ENCODE measurements at places on chromosomes 13 and 19.
A peak's percentile ranks its signal among the peaks of the same experiment; 100 is the strongest.

GRCh38 chr13:19695829-19696228, 62.4 kb downstream of the MPHOSPH8 start:
- no peak for DNase-seq

GRCh38 chr19:6352381-6353165, 8.8 kb upstream of the CLPP start:
- no peak for DNase-seq

- DNase-seq = no peak
Observed at GRCh38 chr13:90534617-90535370, 812.7 kb upstream of the MIR17HG start.

- DNase-seq = peak; percentile 10
Observed at GRCh38 chr19:29878973-29879654, 62.9 kb upstream of the URI1 start.

- no peak for DNase-seq
Observed at GRCh38 chr13:44806826-44807225, 182.4 kb downstream of the NUFIP1 start.

DNA sequence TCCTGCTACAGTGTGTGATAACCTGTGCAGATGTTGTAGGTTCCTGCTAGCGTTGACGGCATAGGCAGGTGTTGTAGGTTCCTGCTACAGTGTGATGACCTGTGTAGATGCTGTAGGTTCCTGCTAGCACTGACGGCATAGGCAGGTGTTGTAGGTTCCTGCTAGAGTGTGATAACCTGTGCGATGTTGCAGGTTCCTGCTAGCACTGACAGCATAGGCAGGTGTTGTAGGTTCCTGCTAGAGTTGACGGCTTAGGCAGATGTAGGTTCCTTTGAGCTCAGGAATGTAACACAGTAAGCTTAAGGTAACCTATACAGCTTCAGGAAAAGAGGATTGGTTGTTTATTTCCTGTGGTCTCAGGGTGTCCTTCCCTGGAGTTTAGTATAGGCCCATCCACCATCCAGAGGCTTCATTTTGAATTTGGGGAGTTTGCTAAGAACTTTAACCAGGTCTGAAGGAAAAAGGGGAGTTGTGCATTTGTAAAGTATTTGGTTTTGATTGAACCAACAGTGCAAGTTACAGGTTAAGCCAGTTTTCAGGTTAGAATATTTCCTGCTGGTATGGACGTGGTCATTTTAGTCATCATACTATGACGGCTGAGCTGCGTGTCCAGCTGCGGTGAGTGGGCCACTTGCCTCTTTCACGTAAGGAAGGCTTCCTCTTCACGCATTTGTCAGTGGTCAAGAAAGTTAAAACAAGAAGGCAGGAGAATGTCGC, 53.8 kb downstream of the ATP11A start:
- no peak for DNase-seq

DNA sequence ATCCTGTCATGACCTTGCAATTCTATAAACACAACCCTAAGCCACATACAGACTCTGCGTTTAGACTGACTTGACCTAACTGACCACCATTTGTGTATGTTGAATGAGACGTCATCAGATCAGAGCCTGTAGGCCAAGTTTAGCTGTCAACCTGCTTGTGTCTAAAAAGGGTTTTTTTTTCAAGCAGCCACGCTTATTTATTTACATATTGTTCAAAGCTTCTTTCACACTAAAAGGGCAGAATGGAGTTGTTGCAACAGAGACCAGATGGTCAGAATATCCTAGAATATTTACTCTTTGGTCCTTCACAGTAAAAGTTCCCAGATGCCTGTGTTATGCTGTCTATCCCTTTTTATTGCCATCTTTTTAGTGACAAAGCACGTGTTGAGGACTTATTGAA, 307.7 kb upstream of the SLC10A2 start:
- no peak for DNase-seq

- no peak for DNase-seq
Observed at GRCh38 chr19:55032170-55032800, 5.8 kb downstream of the GP6 start.

DNA sequence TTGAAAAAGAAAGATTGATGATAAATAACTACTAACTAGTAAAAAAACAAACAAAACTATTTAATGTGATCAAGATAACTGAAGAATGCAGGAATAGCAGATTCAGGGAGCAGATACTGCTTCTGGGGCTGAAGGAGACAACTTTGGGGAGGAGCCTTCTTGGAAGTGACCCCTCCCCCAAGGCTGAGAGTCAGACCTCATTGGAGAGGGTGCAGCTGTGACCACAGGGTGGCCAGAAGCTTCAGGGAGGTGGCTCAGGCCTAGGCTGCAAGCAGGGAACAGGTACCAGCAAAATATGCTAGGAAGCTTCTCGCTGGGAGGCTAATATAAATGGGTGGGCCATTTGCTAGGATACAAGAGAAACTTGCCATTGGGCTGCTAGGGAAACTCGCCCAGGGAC, 149.9 kb downstream of the MYO16 start:
- no peak for DNase-seq

GRCh38 chr19:7762719-7763293, at the start of gene CLEC4M:
Gene CLEC4M, plus strand, starts transcription at chr19:7763243. Its CDS starts 24 bp downstream, at chr19:7763267.
- no peak for DNase-seq

DNA sequence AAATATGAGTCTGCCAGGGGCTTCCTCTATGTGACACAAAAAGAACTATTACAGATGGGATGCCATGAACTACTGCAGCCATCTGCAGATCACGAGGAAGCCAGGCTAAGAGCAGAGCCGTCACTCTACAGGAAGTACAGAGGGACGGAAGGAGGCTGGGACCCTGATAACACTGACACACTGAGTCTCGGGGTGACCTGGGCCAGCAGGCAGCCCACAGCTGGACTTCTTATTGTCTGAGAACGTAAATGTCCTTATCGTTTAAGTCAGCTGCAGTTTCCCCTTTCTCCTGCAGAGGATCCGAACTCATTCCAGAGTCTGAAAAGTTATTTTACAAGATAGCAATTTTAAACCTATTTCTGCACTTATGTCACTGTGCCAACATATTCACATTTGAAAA, 20.7 kb downstream of the PARP4 start:
- DNase-seq = peak; percentile 46

DNA sequence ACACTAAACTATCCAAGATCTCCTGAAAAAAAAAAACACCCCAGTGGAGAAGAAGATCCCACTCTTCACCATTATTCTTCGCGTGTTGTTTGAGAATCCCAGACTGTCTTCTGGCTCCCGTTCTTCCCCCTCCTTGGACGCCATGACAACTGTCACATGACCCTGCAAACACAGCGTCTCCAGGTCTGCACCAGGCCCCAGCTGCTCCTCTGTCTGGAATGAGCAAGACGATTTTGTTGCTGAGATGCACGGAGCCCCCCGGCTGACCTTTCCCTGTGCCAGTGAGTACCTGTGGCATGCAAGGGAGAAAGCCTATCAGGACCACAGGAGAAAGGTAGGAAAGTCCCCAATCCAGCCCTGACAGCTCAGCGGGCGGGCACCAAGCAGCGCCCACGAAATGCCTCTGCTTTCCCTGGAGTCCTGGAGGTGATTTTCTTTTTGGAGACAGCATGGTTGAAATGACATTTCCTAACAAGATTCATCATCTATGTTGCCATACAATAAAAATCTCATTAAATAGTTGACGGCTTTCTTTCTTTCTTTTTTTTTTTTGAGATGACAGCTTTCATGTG, at the start of gene CFAP97D2:
CFAP97D2 (plus strand) TSS at position 171 of the 572 bp plus-strand sequence; CDS start at position 245, 74 bp downstream.
- DNase-seq = no peak

DNA sequence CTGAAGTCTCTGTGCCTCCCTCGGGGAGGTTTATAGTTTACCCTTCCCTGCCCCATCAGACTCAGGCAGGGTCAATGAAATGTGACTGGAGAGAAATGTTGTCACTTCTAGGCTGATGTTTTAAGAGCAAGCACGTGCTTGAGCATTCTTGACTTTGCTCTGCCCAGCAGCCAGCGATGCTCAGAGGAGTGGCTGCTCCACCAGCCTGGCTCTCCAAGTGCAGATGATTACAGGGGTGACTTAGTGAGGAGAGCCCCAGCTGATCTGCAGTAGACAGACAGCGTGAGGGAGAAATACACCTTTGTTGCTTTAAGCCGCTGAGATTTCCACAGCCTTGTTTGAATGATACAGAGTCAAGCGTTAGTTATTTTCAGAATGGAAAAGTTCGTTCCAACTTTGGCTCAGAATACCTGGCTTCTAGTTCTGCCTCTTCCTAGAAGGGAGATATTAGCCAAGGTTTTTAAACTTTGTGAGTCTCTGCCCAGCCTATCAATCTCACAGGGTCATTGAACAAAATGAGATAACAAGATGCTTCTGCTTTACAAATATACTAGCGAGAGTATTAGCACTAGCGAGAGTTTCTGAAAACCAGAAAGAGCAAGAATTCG, 143.6 kb downstream of the OXGR1 start:
- DNase-seq = no peak

DNA sequence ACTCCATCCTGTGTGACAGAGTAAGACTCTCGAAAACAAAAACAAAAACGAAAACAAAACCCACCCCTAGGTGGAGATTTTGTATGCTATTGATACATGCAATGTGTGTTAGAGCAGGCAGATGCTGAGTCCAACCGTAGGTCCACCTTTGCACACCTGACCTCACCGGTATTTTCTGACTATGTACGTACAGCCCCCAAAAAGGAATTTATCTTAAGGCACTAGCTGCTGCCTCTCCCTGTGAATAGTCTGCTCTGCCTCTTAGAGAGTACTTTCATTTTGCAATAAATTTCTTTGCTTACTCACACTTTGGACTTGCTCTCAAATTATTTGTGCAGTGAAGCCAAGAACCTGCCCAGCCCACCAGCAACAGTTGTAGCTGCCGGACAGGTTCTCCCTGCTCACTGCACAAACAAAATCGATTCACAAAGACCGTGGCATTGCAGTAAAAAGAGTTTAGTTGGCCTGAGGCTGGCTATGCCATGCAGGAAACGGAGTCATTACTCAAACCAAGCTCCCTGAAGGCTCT, 8.2 kb upstream of the ZNF77 start:
- no peak for DNase-seq

DNA sequence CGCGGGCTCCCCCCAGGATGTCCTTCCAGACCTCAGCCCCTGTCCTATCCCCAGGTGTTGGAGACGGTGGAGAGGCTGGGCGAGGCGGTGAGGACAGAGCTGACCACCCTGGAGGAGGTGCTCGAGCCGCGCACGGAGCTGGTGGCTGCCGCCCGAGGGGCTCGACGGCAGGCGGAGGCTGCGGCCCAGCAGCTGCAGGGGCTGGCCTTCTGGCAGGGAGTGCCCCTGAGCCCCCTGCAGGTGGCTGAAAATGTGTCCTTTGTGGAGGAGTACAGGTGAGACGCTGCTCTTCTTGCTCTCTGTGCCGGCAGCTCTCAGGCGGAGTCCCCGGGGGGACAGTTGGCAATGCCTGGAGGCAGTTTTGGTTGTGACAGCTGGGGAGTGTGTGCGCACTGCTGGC, 6.9 kb downstream of the TTYH1 start:
- no peak for DNase-seq

GRCh38 chr13:66933994-66934393, 296.1 kb downstream of the PCDH9 start:
- peak; percentile 51 for DNase-seq

DNA sequence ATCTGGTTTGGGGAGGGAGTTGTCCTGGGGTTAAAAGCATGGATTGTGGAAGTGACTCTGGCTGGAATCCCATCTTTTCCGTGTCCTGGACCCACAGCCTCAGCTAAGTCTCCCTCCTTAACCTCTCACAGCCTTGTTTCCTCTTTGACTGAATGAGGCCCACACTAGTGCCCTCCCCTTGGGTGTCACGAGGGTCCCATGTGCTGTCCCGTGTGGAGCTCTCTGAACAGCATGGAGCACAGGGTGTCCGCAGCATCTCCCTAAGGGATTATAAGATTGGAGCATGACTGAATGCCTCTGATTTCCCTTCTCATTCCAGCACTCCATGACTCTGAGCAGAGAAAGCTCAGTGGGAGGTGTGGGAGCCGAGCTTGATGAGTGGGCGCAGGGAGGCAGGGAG, 182.5 kb downstream of the TEX29 start:
- DNase-seq = no peak

DNA sequence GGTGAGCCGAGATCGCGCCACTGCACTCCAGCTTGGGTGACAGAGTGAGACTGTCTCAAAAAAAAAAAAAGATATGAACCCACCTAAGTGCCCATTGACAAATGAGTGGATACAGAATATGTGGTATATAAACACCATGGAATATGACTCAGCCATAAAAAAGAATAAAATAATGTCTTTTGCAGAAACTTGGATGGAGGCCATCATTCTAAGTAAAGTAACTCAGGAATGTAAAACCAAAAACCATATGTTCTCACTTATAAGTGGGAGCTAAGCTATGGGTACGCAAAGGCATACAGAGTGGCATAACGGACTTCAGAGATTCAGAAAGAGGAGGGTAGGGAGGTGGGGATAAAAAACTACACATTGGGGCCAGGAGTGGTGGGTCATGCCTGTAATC, 29.5 kb downstream of the PLA2G4C start:
- no peak for DNase-seq

DNA sequence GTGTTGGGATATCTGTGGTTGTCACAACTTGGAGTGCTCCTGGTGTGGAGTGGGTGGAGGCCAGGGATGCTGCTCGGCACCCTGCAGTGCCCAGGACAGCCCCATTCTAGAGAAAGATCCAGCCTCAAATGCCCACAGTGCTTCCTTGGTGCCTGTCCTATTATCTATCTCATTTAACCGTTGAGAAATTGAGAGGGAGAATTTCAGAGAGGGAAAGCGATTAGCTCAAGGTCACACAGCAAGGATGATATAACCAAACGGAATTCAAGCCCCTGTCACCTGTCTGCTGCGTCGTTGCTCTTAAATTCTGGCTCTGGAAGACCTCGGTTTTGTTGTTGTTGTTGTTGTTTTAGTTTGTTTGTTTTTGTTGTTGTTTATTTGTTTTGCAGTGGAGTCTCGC, 13.5 kb downstream of the ANKRD24 start:
- DNase-seq = no peak

GRCh38 chr19:6402837-6403608, 10.1 kb upstream of the GTF2F1 start:
- peak; percentile 88 for DNase-seq

GRCh38 chr13:36639610-36640009, 34.2 kb upstream of the SERTM1 start:
- no peak for DNase-seq

GRCh38 chr19:46225558-46226004, 4.0 kb upstream of the IGFL1 start:
- peak; percentile 36 for DNase-seq

DNA sequence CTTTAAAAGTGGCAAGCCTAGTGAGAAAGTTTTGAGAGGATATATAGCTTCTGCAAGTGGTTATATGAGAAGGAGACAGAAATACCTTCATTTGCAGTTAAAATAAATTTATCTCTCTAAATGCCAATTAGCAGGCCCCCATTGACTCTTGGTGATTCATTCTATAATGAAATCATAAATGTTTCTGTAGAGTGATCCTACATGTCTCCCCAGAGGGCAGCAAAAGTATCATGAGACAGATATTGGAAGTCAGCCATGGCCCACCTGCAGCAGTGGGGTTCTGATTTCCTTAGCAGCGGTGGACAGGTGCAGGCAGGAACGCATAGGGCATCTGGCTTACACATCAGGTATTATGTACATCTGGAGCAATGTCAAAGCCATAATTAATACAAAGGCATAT, 385.4 kb upstream of the SLC10A2 start:
- DNase-seq = no peak
